ENCODE measurements at places on chromosomes 12 and 14.
A peak's percentile ranks its signal among the peaks of the same experiment; 100 is the strongest.

DNA sequence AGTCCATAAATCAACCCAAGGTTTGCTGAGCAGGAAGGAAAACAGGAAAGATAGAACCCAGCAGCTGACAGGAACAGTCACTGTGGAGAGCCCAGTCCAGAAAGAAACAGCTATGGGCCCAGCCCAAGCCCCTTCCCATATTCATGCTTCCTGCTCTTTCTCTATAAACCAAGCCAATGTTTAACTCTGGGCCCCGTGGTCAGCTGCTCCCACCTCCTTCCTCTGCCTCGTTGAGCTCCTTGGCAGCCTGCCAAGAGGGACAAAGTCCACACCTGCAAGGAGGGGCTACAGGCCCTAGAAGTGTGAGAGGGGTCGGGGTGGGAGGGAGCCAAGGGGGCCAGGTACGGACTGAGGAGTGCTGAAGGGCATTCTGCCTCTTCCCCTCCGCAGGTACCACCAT, 10.0 kb downstream of the SLC6A13 start:
- no peak for DNase-seq

- DNase-seq = no peak
These were observed 311.1 kb upstream of the FKBP4 start for GRCh38 chr12:2483713-2484112.

DNA sequence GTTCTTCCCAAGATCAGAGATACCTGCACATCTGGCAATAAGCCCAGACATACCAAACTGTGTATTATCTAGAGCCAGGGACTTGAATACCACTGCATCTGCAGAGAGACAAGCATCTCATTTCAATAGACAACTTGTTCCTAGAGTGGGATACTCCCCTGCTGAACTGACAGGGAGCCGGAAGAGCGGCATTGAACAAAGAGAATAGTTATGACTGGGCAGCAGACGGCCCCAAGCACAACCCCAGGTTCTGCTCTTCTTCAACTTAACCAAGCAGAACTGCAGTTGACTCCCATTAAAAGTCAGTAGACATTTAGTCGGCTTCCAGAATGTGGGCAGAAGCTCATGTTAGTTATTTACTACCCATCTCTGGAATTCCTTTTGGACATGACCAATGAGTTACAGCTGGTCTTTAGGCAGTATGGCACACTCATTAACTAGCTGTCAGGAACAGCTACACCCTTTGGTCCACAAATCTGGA, 112.9 kb downstream of the HMGA2 start:
- DNase-seq = peak; percentile 75

- DNase-seq = no peak
These were observed 39.8 kb upstream of the MEG3 start for GRCh38 chr14:100786131-100786530.

DNA sequence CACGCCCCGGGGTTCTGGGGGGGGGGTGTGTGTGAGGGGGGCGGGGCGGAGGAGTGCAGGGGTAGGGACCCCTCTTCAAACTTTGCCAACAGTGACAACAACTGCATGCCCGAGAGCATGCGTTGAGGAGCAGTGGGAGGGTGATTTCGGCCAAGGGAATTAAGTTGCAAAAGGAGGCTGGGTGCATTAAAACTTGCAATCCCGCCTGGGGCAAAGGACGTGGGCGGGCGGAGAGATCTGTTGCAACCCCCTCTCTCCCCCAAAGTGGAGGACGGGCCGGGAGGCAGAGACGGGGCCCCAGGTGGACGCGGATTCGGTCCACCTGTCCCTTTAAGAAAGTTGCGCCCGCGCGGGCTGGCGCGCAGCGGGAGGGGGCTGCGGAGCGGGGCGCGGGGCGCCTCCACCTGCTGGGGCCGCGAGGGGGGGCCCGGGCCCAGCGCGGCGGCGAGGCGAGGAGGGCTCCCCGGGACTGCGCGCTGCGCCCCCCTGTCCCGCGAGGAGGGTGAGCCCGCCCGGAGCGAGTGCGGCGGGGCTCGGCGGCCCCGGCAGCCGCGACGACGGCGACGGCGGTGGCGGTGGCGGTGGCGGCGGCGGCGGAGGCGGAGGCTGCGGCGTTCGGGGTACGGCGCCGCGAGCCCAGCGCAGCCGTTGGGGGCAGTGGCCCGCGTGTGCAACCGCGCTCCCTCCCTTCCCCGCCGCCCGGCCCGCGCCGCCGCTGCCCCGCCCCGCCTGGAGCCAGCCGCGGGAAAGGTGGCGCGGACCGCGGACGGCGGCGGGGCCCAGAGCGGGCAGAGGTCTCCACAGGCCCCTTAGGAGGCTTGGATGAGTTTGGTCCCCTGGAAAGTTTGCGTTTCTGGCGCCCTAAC, 530 bp upstream of the FOXN4 start:
- no peak for DNase-seq

DNA sequence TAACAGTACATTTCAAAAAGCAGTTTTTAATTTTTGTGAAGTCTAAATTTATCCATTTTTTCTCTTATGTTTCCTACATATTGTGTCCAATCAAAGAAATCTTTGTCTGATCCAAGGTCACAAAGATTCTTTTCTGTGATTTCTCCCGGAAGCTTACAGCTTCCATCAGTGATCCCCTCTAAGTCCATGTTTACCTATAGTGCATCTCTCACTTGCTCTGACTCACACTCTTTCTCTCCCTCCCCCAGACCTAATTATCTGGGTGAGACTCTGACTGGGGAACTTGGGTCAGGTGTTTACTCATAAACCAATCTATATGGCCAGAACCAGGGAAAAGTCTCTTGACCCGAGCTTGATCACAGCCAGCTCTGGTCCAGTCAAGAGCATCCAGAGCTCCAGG, 224.4 kb downstream of the SPTSSA start:
- DNase-seq = no peak

GRCh38 chr14:32038876-32039275, 38.2 kb upstream of the ARHGAP5 start:
- DNase-seq = no peak

GRCh38 chr14:62168564-62169155, 406.4 kb downstream of the SNAPC1 start:
- DNase-seq = no peak

DNA sequence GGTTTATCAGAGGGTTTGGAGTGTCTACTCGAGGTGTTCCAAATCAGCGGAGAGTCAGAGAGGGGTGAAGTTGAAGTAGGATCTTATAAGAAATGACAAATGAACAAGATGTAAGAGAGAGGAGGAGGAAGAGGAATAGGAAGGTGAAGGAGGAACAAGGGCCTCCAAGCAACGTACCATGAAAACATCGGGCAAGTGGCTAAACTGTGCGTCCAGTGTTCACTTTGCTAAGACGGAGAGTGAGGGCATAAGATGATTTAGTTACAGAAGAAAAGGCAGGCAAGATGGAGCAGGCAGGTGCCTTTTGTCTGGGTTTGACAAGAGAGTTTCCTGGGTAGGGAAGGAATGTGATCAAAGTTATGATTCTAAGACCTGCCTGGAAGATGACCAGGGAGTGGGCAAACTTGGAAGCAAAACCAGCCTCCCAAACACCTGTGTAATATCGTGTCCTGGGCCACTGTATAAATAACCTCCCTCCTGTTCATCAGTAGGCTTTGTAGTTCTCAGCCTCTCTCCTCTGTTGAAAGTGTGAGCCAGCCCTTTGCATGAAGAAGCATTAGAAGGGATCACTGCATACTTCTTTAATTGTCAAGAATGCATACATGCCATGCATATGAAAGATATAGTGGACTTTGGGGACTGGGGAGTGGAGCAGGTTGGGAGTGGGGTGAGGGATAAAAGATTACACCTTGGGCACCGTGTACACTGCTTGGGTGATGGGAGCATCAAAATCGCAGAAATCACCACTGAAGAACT, 111.4 kb downstream of the ZFP36L1 start:
- no peak for DNase-seq

GRCh38 chr12:42992826-42993225, 403.3 kb upstream of the PRICKLE1 start:
- DNase-seq = no peak

GRCh38 chr14:83828406-83828805, 1701.5 kb upstream of the FLRT2 start:
- DNase-seq = no peak

DNA sequence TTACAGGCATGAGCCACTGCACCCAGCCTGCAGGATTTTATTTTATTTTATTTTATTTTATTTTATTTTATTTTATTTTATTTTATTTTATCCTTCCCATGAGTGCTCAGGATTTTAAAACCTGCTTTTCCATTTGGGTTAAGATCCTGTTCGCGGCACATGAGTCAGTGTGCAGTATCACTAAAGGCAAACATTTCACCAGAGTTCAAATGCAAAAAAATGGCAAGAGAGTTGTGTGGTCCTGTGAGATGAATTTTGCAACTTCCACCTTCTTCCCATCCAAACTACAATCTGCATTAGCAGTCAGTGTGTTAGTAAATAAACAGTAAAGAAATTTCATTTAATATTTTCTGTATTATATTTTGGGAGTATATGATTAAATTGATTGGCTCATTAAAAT, 29.0 kb downstream of the MOAP1 start:
- DNase-seq = no peak

- DNase-seq = no peak
These were observed 463.1 kb downstream of the RAD51B start for GRCh38 chr14:68282479-68283377.

- DNase-seq = no peak
These were observed 44.1 kb downstream of the SMIM41 start for GRCh38 chr12:52123487-52124186.

DNA sequence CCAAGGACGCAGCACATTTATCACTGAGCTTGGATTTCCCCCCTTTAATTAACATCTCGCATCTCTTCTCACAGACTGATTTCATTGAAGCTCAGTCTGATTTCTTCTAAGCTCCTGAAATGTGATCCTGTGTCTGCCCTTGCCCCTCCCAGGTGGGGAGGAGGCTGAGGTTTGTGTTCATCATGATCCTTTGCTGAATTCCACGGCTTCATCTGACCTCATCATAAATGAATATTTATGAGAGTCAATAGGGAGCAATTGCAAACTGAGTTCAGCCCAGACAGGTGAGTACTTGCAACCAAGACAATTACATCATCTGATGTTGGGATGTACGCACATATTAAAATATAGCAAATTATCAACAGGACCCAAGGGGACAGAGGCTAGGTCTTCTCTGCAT, 72.4 kb downstream of the MAP1LC3B2 start:
- no peak for DNase-seq

DNA sequence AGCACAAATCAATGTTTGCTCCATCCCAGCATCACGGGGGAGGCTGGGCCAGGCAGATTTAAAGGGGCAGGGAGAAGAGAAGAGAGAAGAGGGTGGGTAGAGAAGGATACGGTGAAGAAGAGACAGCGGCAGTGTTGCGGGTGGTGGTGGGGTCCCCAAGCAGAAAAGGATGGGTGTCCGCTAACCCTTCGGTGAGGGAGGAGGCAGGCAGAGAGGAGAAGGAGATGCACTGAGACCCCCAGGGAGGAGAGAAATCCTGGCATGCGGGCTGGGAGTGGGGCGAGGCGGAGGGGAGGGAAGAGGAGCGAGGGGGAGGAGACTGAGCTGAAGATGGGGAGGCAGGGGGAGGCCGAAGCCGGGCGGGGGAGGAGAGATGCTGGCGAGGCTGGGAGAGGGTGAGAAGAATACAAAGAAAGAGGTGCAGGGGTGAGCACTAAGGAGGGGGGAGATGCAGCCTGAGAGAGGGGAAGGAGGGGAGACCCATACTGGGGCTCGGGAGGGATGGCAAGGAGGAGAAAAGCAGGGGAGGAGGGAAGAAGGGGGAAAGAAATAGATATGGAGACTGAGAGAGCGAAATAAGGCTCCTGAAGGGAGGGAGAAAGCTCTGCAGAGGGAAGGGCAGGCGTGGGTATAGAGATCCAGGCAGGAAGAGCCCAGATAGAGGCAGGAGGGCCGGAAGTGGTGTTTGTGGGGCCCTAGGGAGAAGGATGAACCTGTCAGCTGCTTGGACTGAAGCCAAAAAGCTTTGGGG, at the start of gene JPH4:
JPH4 (minus strand) TSS at position 231 of the 751 bp plus-strand sequence. CDS start 1,337 bp downstream, outside the sequence.
- no peak for DNase-seq
